ENCODE measurements at places on chromosomes 12 and 14. TPM values are rescaled to one million over a fixed set of nuclear protein-coding genes. Genes with fewer than 3 reads are reported as not detected.

The GARIN6 gene
- total RNA-seq, result not detected

The TDG gene
- total RNA-seq, result 13.8 TPM

The MAP1LC3B2 gene
- total RNA-seq, result 4.7 TPM

The CARMIL3 gene
- total RNA-seq, result 0.38 TPM

DNA sequence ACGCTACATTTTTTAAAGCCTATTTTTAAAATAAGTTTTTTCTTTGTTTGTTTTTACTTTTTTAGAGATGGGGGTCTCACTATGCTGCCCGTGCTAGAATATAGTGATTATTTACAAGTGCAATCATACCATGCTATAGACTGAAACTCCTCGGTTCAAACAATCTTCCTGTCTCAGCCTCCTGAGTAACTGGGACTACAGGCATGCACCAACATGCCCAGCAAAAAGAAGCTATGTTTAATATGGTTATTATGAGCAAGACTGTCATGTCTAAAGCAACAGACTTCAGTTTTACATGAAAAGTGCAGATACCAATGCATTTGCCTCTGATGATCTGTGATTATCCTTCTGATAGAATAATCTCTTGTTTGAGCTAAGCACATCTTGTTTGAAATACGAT is 45.6 kb upstream of the SGPP1 start:
- H3K27ac ChIP-seq, result no peak overlapping the region
- no peaks in the 10 kb centered on the region for H3K27me3 ChIP-seq
- H3K4me1 ChIP-seq, result no peaks in the 10 kb centered on the region
- H3K36me3 ChIP-seq, result no peaks in the 10 kb centered on the region

- no peak for DNase-seq
- H3K27ac ChIP-seq, result no peak overlapping the region
- H3K4me1 ChIP-seq, result no peaks in the 10 kb centered on the region
- H3K27me3 ChIP-seq, result no peaks in the 10 kb centered on the region
These were observed 71.9 kb downstream of the DYRK2 start for GRCh38 chr12:67720351-67720856.

- peak; percentile 66 for DNase-seq
- peaks cover 5% of the 10 kb centered on the region for H3K27me3 ChIP-seq
- no peaks in the 10 kb centered on the region for H3K36me3 ChIP-seq
These were observed 29.6 kb downstream of the BEGAIN start for GRCh38 chr14:100557658-100558057.

DNA sequence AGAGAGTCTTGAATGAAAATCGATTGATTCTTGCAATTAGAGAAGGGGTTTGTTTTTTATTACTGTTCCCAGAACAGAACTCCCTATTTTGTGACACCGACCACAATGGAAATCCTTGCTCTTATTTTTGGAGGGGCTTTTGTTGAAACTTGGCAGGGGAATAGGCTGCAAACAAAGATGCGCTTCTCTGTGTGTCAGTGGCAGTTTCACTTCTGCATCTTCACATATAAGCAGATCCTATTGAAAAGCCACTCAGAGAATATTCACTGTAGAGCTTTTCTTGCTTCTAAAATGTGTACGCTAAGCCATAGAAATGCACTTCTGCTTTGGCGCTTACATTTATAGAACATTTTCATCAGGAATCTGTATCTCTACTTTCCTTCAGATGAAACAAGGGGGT is 1822.4 kb upstream of the SEL1L start:
- DNase-seq, result no peak
- no peaks in the 10 kb centered on the region for H3K4me1 ChIP-seq
- no peak overlapping the region for H3K27ac ChIP-seq
- no peaks in the 10 kb centered on the region for H3K27me3 ChIP-seq

GRCh38 chr12:98156697-98157096 is 358.7 kb upstream of the TMPO start:
- H3K4me1 ChIP-seq, result no peaks in the 10 kb centered on the region
- no peaks in the 10 kb centered on the region for H3K36me3 ChIP-seq
- H3K27me3 ChIP-seq, result no peaks in the 10 kb centered on the region
- no peak overlapping the region for H3K4me3 ChIP-seq
- DNase-seq, result no peak
- H3K27ac ChIP-seq, result no peak overlapping the region

DNA sequence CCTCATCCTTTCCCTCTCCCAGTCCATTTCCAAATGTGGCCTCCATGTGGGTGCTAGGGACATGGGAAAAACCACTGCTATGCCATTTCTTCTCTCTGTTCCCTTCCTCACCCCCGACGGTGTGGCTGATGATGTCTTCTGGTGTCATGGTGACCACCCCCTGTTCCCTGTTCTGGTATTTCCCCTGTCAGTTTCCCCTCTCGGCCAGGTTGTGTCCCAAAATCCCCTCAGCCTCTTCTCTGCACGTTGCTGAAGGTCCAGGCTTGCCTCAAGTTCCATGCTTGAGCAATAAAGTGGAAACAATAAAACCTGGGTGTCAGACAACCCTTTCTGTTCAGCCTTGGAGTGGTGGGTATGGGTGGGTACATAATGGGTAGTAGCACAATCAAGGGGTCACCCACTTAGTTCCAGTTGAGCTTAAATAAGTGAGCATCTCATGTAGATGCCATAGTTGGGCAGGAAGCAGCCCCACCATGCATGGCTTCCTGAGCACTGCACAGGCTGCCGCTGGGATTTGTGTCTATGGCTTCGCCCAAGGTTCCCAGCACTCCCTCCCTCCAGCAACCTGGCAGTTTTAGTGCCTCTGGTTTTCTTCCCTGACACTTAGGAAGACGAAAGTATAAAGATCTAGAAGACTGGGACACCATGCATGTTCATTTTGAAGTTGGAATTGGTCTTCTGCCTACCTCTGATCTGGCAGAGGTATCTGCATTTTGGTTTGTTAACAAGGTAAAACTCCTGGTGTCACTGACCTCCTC is 8.7 kb upstream of the ITFG2 start:
- no peaks in the 10 kb centered on the region for H3K4me1 ChIP-seq
- no peak for DNase-seq
- H3K4me3 ChIP-seq, result no peak overlapping the region

DNA sequence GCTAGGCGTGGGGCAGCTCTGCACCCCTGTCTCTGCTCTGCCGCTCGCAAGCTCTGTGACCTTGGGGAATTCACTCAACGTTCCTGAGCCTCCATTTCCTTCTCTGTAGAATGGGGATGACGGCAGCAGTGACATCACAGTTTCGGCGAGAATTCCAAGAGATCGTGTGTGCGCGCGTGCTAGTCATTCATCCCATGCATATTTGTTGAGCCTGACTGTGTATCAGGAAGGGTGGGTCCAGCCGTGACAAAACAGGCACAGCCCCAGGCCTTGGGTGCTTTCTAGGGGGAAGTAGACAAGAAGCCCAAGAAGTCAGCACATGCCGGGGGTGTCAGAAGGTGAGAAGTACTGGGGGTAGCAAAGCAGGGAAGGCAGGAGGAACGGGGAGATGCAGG is 145.6 kb upstream of the NCOR2 start:
- no peak overlapping the region for H3K4me3 ChIP-seq
- H3K4me1 ChIP-seq, result peaks cover 7% of the 10 kb centered on the region
- H3K36me3 ChIP-seq, result no peaks in the 10 kb centered on the region
- DNase-seq, result peak; percentile 78
- no peaks in the 10 kb centered on the region for H3K27me3 ChIP-seq

GRCh38 chr12:127941332-127941731 is 325.6 kb upstream of the TMEM132C start:
- no peaks in the 10 kb centered on the region for H3K27me3 ChIP-seq
- no peak overlapping the region for H3K27ac ChIP-seq
- no peaks in the 10 kb centered on the region for H3K4me1 ChIP-seq
- no peaks in the 10 kb centered on the region for H3K36me3 ChIP-seq
- H3K4me3 ChIP-seq, result no peak overlapping the region
- DNase-seq, result no peak

DNA sequence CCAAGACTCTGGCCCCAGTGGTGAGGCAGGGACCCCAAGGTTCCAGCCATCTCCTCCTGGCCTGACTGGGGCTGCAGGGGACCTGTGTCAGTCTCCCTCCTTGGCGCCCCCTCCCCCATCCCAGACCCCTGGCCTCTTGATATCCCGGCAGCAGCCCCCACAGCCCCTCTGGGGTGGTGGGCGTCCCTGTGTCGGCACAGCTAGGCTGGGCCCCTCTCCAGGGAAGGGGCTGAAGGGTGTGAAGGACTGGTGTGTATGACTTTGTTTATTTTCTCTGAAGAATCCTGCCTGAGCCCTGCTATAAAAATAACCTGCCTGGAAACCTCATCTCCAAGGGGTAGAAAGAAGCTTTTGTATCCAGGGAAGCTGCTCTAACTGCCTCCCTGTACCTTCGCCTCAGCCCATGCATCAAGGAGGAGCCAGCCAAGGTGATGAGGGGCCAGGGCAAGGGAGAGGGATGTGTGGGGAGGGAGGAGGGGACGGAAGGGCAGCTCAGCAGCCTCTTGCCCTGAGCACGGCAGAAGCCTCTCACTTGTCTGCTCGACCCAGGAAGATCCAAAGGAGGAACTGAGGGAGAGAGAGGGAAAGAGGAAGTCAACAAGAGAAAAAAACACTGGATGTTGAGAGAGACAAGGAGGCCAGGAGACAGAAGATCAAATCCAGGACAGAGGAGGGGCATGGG is 25.4 kb upstream of the COL2A1 start:
- no peak overlapping the region for H3K27ac ChIP-seq
- H3K27me3 ChIP-seq, result no peaks in the 10 kb centered on the region
- no peaks in the 10 kb centered on the region for H3K36me3 ChIP-seq
- DNase-seq, result no peak
- H3K4me3 ChIP-seq, result no peak overlapping the region
- H3K4me1 ChIP-seq, result no peaks in the 10 kb centered on the region

- no peak overlapping the region for H3K27ac ChIP-seq
- H3K4me3 ChIP-seq, result no peak overlapping the region
- H3K36me3 ChIP-seq, result no peaks in the 10 kb centered on the region
- no peaks in the 10 kb centered on the region for H3K27me3 ChIP-seq
- DNase-seq, result no peak
These were observed 97.0 kb downstream of the ZFC3H1 start for GRCh38 chr12:71566655-71567054.

- no peaks in the 10 kb centered on the region for H3K36me3 ChIP-seq
- no peaks in the 10 kb centered on the region for H3K4me1 ChIP-seq
- peaks cover 5% of the 10 kb centered on the region for H3K27me3 ChIP-seq
- no peak overlapping the region for H3K4me3 ChIP-seq
These were observed 44.5 kb upstream of the ESRRB start for GRCh38 chr14:76331328-76332011.

GRCh38 chr12:3961591-3961990 is 88.4 kb upstream of the PARP11 start:
- H3K4me3 ChIP-seq, result no peak overlapping the region
- DNase-seq, result no peak
- H3K27me3 ChIP-seq, result no peaks in the 10 kb centered on the region
- no peak overlapping the region for H3K27ac ChIP-seq
- no peaks in the 10 kb centered on the region for H3K36me3 ChIP-seq

GRCh38 chr14:79997509-79998208 is 213.6 kb downstream of the DIO2 start:
- DNase-seq, result no peak
- H3K4me1 ChIP-seq, result no peaks in the 10 kb centered on the region
- no peaks in the 10 kb centered on the region for H3K27me3 ChIP-seq
- H3K36me3 ChIP-seq, result no peaks in the 10 kb centered on the region
- no peak overlapping the region for H3K27ac ChIP-seq

DNA sequence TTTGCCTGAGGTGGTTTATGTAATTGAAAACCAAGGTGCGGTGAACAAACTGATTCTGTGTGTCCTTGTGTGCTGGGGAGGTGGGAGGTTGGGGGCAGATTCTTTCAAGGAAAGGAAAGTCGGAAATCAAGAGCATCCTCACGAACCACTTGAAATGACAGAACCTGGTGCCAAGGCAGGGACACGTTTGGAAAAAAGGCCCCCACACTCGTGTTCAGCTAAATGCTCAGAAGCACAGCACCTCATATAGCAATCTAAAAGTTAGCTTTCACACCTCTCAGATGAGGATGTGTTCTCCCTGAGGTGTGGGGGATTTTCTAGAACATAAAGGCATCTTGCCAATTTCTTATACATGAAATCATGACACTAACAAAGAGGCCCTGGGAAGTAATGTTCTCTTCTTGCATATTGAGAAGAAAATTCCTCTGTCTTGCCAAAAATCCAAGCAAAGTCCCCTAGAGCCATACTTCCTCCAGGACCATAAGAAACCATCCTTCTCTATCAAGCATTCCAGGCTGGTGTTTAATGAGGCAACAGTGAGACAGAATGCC is 119.6 kb downstream of the PLXNC1 start:
- no peak for DNase-seq
- peaks cover 69% of the 10 kb centered on the region for H3K4me1 ChIP-seq
- peak overlapping the region; percentile 46 for H3K27ac ChIP-seq
- H3K27me3 ChIP-seq, result no peaks in the 10 kb centered on the region
- H3K36me3 ChIP-seq, result no peaks in the 10 kb centered on the region
- H3K4me3 ChIP-seq, result no peak overlapping the region

- H3K4me3 ChIP-seq, result no peak overlapping the region
- no peak for DNase-seq
- H3K27me3 ChIP-seq, result no peaks in the 10 kb centered on the region
- peaks cover 24% of the 10 kb centered on the region for H3K36me3 ChIP-seq
These were observed 17.4 kb upstream of the B4GALNT3 start for GRCh38 chr12:442235-442884.

- H3K4me1 ChIP-seq, result no peaks in the 10 kb centered on the region
- H3K4me3 ChIP-seq, result no peak overlapping the region
- no peak for DNase-seq
- H3K27ac ChIP-seq, result no peak overlapping the region
These were observed 16.0 kb downstream of the MEG3 start for GRCh38 chr14:100841761-100842403.

DNA sequence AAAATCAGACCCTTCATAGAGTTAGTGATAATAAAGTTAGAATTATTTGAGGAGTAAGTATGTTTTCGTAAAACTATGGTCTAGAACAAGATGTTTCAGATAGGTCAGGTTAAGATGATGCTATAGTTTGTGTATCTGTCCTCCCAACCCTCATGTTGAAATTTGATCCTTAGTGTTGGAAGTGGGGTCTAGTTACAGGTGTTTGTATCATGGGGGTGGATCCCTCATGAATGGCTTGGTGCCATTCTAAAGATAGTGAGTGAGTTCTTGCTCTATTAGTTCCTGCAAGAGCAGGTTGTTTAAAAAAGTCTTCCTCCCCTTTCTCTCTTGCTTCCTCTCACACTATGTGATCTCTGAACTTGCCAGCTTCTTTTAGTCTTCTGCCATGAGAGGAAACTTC is 707.3 kb upstream of the FOXG1 start:
- H3K27ac ChIP-seq, result no peak overlapping the region
- H3K36me3 ChIP-seq, result no peaks in the 10 kb centered on the region
- H3K4me3 ChIP-seq, result no peak overlapping the region
- DNase-seq, result no peak
- no peaks in the 10 kb centered on the region for H3K27me3 ChIP-seq
- no peaks in the 10 kb centered on the region for H3K4me1 ChIP-seq
